ENCODE measurements at places on chromosomes 11 and 22.

- DNase-seq, result no peak
Observed at GRCh38 chr11:57425565-57426438, 1.1 kb downstream of the SLC43A3 start.

DNA sequence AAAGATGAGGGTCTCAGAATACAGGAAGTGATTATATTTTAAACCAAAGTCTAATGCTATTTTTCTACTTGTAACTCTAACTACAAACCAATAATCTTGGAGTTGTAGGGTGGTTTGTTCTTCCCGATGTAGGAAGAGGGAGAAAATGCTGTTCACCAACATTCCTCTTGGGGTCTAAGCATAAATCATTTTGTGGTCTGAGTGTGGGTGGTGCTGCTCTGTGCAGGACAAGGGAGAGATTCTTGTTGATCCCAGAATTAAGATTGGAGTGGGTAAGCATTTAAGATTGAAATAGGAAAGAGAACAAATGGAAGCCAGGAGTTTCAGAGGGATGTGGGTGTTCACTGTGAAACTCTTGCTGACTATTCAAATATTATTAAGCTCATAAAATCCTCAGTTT, 38.6 kb upstream of the MMP13 start:
- no peak for DNase-seq

- DNase-seq, result no peak
Observed at GRCh38 chr22:27205492-27206373, 548.3 kb downstream of the MIAT start.

GRCh38 chr11:8006349-8006977, 19.3 kb downstream of the EIF3F start:
- peak; percentile 31 for DNase-seq

- no peak for DNase-seq
Observed at GRCh38 chr11:69443968-69444364, 37.5 kb upstream of the LINC01488 start.

DNA sequence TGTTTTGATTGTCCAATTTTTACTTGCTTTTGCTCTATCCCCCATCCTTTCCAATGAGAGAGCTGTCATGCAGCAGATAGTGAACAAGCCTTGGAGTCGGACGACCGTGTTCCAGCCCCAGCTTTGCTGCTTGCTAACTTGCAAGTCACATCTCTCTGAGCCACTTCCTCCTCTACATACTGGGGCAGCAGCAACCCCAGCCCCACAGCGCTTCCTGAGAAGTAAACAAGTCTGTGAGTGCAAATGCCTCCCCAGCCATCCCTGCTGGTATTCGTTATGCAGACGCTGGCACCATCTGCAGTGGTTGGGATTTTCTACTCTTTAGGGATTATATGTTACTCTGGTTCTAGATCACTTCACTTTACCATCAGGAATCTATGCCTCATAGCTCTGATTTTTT, 35.0 kb downstream of the TPBGL start:
- peak; percentile 43 for DNase-seq

DNA sequence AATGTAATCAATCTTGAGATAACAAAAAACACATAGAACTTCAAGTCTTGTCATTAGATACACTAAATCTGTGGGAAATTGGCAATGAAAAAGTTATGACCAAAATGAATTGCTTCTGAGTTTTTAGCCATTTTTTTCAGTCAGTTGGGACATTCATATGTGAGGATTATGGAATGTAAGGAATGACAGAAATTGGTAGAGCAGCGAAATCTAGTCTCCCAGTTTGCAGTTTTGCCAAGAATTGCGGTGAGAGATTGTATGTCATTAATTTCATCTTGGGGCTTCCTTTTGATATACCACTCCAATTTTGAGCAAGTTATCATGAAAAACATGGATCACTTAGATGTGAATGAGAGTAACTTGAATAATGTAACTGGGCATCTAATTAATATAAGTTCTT, 49.9 kb downstream of the SIK2 start:
- no peak for DNase-seq

GRCh38 chr22:49760280-49760629, 67.4 kb downstream of the BRD1 start:
- DNase-seq, result no peak
